Stimulated activated CD4-positive, alpha-beta T cell treated with anti-CD3 and anti-CD28 coated beads, Interleukin-15, amount 100 ng/mL, for 48 hours (primary cell): ENCODE measurements at places on chromosomes 12 and 14.

- DNase-seq: no peak
Measured at GRCh38 chr12:14628771-14629170, 61.1 kb upstream of the PLBD1 start.

DNA sequence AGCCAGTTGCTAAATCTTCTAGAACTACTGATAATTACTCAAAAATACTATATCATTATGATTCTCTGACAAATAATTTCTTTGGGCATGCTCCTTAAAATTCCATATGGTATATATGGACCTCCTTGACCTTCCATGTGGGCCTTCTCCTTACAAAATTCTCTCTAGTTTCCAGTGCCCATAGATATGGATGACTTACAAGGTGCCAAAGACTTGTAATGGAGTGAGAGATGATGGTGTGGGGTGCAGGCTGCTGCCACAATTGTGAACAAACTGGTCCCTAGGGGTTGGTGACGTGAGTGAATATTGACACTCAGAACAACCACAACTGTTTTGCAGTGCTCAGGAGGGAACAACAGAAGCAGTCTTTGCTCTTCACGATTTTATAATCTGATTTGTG is 378.9 kb downstream of the SNAPC1 start:
- DNase-seq: no peak

- DNase-seq: no peak
Measured at GRCh38 chr12:91142221-91142631, 30.9 kb upstream of the LUM start.

- DNase-seq: no peak
Measured at GRCh38 chr14:33343016-33343415, 404.3 kb downstream of the NPAS3 start.

- DNase-seq: no peak
Measured at GRCh38 chr14:89425931-89426330, 8.9 kb upstream of the FOXN3 start.

DNA sequence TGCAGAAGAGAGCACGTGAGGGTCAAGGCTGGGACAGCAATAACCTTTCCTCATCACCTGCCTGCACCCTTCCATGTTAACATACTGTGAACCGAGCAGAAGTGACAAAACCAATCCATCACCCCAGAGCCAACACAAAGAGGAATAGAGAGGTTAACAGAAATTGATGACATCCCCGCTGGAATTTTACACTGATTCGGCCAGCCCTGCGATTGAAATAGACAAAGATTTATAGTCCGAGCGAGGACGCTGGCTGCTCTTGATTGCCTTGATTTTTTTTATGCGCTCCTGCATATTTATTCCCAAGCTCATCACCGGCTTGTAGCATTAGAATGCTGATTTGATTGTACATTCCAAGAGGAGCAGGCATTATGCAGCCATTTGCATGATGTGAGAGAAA is 729.7 kb downstream of the BCL11B start:
- DNase-seq: no peak
